ENCODE measurements at places on chromosomes 1 and 21. TPM values are rescaled to one million over a fixed set of nuclear protein-coding genes. Genes with fewer than 3 reads are reported as not detected.
A peak's percentile ranks its signal among the peaks of the same experiment; 100 is the strongest.

The LMX1A gene
- not detected for total RNA-seq

DNA sequence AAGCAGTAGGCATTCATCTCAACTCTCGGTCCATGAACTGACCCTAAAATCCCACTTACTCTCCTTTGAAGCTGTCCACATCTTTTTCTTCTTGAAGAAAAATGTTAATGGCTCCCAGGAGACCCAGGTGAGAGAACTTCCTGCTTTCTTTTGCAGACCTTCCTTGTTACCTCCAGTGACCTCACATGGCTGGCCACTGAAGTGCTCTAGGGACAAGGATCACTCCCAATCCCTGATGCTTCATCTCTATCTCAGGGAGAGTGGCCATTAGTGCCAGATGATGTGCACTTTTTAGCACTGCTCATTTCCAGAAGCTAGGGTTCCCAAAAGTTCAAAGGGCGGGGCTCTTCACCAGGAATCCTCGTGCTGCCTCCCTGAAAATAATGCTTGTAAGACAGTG, 16.2 kb downstream of the PLXNA2 start:
- DNase-seq = no peak

DNA sequence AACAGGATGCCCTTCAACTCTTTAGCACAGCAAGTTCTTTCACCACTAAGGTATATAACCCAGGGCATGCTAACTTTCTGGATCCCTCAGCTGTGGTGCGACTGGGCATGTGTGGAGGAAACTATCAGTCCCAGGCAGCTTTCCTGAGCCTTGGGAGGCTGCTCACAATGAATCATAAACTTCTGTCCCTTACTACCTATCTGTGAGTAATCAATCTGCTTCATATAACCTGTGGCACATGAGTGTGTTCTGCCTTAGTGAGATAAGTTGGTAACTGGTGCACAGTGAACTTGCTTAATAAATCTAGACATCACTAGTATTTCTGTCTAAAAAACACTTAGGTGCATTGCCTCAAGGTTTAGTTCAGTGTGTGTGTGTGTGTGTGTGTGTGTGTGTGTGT, 158.0 kb downstream of the GPATCH2 start:
- DNase-seq = peak; percentile 37

The S100A1 gene
- not detected for total RNA-seq

- peak; percentile 20 for DNase-seq
These were observed 27.4 kb upstream of the KCNJ15 start for GRCh38 chr21:38229260-38229877.

DNA sequence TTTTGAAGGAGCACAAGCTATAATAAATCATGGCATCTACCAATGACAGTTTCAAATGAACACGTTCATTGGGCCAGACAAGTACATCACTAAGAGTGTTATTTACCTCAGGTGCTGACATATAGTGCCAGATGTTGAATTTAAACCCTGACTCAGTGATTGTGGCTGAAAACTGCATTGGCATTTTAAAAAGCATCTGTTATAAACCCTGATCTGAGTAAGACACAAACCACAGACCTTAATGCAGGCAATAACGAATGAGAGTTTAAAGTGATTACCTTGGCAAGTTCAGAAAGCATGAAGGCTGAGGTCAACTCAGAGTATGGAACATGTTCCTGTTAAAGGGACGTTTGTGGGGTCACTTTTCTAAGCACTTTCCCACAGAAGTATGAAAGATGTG, 865.1 kb upstream of the TMPRSS15 start:
- no peak for DNase-seq

The TNFRSF25 gene
- 60.9 TPM for total RNA-seq

The FAM72C gene
- not detected for total RNA-seq
